ENCODE measurements at places on chromosomes 16 and 17. TPM values are rescaled to one million over a fixed set of nuclear protein-coding genes. Genes with fewer than 3 reads are reported as not detected.

CCDC182 gene
- not detected for total RNA-seq

PYDC1 gene
- not detected for total RNA-seq

KIAA0513 gene
- total RNA-seq: 29.4 TPM

TBC1D3E gene
- total RNA-seq: not detected

PTX4 gene
- total RNA-seq: 0.29 TPM

P2RX1 gene
- total RNA-seq: not detected

GNG13 gene
- total RNA-seq: not detected

ACOX1 gene
- 54.4 TPM for total RNA-seq

PFAS gene
- total RNA-seq: 14.6 TPM

HS3ST6 gene
- not detected for total RNA-seq

Measured in smooth muscle cell of trachea (primary cell).